ENCODE measurements at places on chromosomes 2 and 18.

GRCh38 chr2:181312515-181312927 lies 144.7 kb upstream of the ITGA4 start:
- DNase-seq: no peak

- DNase-seq: no peak
Measured at GRCh38 chr2:125424266-125424785, 1231.6 kb upstream of the GYPC start.

DNA sequence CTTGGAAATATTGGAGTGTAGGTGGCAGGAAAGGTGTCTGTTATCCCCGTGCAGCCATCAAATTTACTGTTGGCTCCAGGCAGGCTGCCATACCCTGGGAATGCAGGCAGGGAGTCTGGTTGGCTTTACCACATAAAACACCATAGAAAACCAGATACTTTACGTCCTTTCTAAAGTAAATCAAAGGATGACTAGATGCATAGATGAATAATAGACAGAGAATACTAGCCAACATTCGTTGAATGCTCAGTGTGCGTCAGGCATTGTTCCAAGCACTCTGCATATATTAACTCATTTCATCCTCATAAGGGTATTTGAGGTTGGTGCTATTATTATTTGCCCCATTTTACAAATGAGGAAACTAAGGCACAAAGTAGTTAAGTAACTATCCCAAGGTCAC lies 65.2 kb downstream of the VSNL1 start:
- no peak for DNase-seq

DNA sequence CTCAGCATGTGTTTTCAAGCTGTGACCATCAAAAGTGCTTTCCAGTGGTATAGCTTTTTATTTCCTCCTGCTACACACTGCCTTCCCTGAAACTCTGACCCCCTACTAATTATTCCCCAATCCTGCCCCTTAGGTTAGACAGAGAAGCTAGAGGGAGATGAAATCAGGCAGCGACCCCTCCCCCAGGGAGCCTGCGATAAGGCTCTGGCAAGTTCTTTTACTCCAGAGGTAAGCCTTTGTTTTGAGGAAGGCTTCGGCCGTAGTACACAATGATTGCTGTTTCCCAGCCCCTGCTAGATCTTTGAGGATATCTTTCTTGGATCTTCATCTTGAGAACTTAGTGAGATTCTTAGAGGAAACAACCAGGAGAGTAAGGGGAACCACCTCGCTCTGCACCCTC lies 33.5 kb upstream of the NOL4 start:
- no peak for DNase-seq

GRCh38 chr18:57864615-57865121 lies 61.6 kb upstream of the ATP8B1 start:
- no peak for DNase-seq

Measured in HT-29 (cell line).